ENCODE measurements at places on chromosomes 13 and 19.

GRCh38 chr19:4539169-4539692 is 605 bp downstream of the LRG1 start:
- DNase-seq, result no peak

DNA sequence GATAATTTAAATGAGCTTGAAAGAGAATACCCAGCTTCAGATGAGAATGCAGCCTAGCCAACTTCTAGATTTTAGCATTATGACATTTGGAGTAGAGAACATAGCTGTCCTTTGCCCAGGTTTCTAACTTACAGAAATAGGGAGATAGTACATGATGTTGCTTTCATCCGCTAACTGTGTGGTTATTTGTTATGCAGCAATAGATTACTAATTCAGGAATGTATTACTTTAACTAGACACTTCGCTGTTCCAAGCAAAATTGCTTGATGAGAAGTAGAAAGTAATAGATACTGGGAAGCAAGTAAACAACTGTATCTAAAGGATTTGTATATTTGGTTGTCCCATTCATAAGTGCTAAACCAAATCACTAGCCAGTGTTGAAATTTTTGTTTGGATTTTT is 790.9 kb upstream of the PRR20A start:
- DNase-seq, result no peak

- DNase-seq, result no peak
Measured at GRCh38 chr19:40717880-40718773, 1.2 kb downstream of the ITPKC start.

DNA sequence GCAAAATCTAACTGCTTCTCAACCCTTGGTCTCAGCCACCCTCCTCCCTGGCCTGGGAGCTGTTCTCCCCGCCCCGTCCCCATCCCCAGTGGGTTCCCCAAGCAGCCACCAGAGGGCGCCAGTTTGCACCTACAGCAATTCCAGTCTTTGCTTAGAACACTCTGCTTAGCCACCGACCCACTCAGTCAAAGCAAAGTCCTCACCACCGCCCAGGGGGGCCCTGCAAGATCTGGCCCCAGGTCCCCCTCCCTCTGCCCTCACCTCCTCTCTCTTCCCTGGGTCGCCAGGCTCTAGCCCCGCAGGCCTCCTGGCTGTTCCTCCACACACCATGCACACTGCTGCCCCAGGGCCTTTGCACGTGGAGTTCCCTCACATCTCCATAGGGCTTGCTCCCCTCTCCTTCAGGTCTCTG is 12.4 kb downstream of the TMEM143 start:
- DNase-seq, result no peak

GRCh38 chr19:765179-765738 is 14.3 kb downstream of the MISP start:
- no peak for DNase-seq

GRCh38 chr19:30690935-30691818 is 319.0 kb downstream of the ZNF536 start:
- DNase-seq, result no peak

GRCh38 chr19:55156202-55157063 is 1.1 kb downstream of the TNNI3 start:
- DNase-seq, result peak; percentile 94

DNA sequence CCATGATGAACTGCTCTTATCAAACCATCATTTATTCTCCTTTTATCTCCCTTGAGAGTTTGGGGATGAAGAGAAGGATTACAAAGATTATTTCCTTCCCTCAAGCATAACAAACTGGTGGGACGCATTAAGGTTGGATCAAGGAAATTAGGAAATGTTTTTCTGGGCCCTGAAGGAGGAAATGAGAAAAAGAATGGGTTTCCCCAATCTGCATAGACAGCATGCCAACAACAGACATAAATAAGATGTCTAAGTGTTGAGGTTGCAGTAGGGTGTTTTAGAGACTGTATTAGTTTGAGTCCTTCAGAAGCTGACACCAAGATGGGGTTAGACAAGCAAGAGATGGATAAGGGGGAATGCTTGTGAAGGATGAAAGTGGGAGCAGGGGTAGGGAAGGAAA is 7.3 kb downstream of the EPSTI1 start:
- no peak for DNase-seq

- DNase-seq, result peak; percentile 78
Measured at GRCh38 chr19:6767357-6768235, at the start of gene SH2D3A. Gene SH2D3A, minus strand, starts transcription at chr19:6767435. Its CDS starts 3,687 bp downstream, at chr19:6763748.

GRCh38 chr13:51849145-51850101 is 4.4 kb upstream of the TMEM272 start:
- peak; percentile 77 for DNase-seq

DNA sequence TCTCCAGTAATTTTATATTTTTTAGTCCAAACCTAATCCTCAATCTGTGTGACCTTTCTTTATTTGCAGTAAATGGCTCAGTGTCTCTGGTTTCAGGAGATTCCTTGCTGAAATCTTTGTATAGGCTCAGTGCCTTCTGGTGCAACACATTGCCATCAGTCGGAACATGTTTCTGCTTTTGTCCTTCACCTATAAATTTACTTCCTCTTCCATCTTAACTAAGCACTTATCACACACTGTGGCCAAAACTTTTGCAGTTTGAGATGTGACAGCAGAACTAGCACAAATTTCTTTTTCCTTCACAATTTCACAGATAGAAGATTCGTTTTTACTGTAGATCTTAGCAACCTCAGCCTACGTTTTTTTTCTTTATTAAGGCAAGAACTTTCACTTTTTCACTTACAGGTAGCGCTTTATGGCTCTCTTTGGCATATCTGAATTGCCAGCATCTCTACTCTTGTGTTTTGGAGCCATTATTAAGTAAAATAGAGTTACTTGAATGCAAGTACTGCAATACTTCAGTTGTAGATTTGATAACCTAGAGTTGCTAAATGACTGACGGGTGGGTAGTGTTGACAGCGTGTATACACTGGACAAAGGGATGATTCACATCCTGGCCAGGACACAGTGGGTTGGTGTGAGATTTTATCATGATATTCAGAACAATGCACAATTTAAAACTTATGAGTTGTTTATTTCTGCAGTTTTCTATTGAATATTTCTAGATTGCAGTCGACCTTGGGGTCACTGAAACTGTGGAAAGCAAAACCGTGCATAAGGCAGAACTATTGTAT is 44.3 kb downstream of the NDFIP2 start:
- DNase-seq, result no peak

GRCh38 chr19:42129399-42130253 is 2.6 kb downstream of the POU2F2 start:
- DNase-seq, result no peak

DNA sequence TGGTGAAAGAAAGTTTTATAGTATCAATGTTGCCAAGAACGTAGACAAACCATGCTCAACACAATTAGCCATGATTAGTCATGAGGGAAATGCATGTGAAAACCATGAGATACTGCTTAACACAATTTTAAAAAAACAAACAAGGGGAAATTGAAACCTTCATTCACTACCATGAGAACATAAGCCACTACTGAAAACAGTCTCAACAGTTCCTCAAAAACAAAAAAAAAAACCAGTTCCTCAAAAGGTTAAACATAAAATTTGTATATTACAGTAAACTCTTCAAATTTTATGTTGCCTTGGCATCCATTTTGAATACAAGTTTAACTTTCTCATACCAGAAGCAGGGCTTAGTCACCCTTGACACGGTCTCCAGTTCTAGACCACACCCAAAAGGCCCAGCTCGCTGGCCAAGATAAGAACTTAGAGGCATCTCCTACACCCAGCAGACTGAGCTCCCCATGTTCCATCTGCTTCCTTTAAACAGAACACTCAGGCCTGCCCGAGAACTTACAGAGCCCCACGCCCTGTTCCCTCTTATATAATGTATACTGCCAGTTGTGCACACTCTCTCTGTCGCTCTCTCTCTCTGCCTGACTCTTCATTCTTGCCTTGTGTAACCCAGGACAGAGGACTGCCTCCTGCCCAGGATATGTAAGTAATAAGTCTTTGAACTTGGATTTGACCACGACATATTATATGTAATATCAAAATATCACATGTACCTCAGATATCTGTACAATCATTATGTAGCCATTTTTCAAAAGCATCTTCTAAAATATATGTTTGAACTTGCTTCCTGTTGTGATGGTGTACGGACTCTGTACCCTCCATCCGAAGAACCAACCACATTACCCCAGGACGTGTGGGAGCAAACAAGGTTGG is 67.4 kb downstream of the STK24 start:
- no peak for DNase-seq

DNA sequence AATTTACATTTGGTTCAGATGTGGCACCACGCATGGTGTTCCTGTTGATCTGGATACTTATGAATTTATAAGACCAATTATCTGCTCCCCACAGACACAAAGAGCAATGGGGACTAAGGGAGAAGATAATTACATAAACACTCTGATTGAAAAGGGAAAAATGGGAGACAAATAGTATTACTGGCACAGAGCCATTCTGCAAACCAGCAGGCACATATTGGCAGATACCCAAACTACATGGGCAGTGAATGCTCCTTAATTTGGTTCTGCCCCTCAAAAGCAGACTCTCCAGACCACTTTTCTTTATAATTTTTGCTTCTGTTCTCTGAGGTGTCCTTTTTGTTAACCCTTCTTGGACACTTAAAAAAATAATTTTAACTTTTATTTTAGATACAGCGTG is 1674.2 kb downstream of the PCDH9 start:
- DNase-seq, result no peak

GRCh38 chr13:98310485-98311199 is 133.6 kb upstream of the RNF113B start:
- no peak for DNase-seq

GRCh38 chr19:4365341-4365740 is 22.0 kb downstream of the MPND start:
- no peak for DNase-seq

DNA sequence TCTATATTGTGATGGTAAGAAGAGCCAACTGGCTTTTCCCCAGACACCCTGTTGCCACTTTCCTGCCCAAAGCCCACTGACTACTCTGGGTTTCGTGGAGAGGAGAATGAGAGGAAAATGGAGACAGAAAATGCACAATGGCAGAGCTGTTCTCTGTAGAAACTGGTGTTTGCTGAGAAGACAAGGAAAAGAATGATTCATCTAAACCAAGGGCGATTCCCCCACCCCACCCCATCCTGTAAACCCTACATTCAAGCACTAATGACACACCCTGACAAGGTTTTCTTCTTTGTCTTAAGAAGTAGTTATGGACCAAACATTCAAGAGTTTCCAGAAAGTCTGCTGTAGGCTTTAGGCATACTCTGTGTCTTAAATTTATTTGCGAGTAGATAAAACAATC is 68.8 kb downstream of the DOCK9 start:
- DNase-seq, result no peak

GRCh38 chr13:102484329-102484728 is 82.5 kb upstream of the FGF14 start:
- DNase-seq, result no peak

GRCh38 chr13:71935166-71935840 is 68.3 kb upstream of the DACH1 start:
- no peak for DNase-seq

- DNase-seq, result no peak
Measured at GRCh38 chr13:113533161-113533840, 42.8 kb upstream of the DCUN1D2 start.

DNA sequence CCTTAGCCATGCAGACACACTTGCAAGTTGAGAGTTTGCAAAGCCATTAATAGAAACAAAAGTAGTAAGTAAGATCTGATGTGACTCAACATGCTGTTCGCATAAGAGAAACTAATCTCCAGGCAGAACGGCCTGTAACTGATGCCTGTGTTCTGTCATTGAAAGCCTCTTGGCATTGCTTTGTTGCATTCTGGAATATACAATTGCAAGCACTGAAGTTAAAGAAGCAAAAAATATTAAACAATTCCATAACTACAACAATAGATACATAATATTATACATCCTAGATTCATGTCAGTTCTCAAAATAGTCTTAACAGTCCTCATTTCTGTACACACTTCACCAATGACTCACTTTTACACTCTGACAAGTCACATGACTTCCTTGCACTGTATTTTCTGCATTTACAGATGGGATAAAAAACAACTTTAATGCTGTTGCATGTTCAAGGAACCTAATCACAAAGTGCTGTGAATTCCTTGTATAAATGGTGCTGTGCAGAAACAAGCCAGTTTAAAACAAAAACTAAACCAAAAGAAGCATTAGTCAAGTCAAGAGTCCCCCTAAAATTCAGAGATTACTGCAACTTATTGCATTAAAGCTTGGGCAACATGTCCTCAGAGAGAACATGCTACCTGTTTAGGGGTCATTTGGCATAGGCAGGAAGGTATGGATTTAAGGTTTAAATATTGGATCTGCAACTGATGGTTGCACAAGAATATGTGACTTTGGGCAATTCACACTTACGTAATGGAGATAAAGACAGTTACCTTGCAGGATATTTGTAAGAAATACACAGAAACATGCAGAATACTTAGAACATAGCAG is 79.5 kb upstream of the SERP2 start:
- DNase-seq, result no peak

DNA sequence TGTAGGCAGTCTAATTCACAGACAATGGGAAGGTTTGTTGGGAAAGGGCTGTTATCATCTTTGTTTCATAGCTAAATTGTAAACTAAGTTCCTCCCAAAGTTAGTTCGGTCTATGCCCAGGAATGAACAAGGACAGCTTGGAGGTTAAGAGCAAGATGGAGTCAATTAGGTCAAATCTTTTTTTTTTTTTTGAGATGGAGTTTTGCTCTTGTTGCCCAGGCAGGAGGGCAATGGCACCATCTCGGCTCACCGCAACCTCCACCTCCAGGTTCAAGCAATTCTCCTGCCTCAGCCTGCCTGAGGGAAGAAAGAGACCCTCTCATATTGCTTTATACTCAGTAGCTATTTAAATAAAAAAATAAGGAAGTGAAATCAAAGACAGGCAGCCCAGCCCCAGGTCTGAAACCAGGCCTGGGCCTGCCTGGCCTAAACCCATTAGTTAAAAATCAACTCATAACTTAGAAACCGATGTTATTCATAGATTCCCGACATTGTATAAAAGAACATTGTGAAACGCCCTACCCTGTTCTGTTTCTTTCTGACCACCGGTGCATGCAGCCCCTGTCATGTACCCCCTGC is 297.4 kb upstream of the SGCG start:
- DNase-seq, result no peak

DNA sequence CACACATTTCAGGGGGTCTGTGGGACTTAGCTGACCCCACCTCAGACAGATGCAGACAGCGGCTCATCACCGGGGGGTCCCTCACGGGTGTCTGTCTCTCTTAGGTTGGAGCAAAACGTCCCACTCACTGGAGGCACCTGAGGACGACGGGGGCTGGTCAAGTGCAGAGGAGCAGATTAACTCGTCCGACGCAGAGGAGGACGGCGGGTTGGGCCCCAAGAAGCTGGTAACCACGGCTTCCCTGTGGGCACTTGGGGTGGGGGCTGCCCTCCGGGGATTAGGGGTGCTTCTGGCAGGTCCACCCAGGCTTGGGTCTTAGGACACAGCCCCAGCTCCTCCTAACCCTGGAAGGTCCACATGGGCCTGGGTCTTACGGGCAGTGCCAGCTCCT is 11.2 kb upstream of the F7 start:
- no peak for DNase-seq

Data from iPS DF 19.7 (cell line).